ENCODE measurements at places on chromosomes 4 and X.

- DNase-seq: no peak
Measured at GRCh38 chr4:80270868-80271267, 4.4 kb downstream of the FGF5 start.

GRCh38 chrX:151871244-151871643 lies 41.4 kb upstream of the MAGEA4 start:
- DNase-seq: no peak

- no peak for DNase-seq
Measured at GRCh38 chr4:176001151-176002006, 64.3 kb upstream of the WDR17 start.

DNA sequence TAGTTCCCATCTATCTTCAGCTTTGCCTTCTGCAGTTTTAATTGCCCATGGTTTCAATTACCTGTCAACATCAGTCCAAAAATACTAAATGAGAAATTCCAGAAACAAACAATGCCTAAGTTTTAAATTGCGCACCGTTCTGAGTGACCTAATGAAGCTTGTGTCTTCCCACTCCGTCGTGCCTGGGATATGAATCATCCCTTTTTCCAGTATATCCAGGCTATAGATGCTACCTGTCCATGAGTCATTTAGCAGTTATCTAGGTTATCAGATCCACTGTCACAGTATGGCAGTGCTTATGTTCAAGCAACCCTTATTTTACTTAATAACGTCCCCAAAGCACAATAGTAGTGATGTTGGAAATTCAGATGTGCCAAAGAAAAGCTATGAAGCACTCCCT lies 363.6 kb upstream of the FAM241A start:
- no peak for DNase-seq

DNA sequence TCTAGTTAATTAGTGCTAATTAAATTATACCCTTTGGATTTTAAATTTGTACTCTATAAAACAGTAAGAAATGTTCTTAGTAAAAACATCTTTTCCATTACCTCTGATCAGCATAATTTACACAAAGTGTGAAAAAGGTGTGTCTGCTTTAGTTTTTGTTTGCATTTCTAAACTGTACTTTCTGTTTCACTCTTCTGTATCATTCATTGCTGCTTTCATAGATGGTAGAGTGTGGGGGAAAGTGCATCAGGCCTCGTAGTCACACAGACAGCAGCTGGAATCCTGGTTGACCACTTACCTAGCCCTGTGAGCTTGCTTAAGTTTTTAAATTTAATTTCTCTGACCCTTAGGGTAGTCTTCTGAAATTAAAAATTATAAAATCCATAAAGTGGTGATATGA lies 275.4 kb upstream of the PITX2 start:
- no peak for DNase-seq

DNA sequence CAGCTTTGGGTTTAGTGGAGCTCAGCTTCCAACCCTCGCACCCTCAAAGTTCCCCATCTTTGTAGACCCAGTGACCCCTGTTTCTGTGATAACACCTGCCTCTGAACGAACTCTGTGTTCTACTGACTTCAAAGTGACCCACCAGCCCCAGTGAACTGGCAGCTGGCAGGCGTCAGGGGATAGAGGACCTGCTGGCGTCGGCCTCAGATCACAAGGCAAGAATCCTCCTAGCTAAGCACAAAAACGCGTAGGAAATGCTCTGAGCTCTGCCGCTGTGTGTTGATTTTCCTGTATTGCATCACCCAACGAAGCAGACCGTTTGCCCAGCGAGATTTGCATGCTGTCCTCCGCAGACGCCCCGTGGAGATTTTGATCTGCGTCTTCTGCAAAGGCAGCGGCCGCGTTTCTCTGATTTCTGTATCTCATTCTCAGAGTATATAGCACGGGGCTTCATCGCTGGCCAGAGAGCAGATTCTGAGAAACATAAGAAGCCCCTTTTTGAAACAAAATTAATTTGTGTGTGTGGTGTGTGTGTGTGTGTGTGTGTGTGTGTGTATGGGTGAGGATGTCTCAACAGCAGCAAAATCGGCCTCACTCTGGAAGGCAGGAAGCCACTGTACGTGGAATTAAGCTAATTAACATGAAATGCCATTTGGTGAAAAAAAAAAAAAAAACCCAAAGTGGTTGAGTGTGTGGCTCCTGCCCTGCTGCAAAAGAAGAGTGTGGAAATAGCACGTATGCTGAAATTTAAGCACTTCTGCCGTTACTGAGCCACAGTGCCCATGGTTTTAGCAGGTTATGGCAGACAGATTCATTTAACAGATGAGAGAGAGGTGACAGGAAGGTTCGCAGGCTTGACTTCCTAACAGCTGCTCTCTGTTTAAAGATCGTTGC lies 29.2 kb upstream of the ASMTL start:
- DNase-seq: no peak

DNA sequence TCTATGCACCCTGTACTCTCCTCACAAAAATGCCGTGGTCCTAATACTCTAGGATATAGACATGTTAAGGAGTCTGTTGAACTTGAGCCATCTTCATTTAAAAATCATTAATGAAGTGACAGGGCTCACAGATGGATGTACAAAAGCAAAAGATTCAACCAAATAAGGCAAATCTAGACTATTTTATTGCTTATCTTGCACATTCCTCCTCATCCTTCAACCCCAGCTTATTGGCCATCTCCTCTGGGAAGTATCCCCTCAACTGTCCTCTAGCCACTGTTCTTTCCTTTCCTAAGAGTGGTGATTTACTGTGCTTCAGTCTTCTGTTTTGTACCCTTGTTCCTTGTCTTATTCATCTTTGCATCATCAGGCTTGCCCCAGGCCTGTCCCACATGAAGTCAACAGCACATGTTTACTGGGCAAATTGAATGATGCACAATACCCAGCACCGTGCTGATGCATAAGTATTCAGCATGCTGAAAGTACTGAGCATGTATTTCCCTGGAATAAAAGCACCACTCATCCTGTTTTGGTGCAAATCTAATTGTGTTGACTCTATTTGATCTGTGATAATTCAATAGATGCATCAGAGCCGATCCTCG lies 287.3 kb upstream of the CLNK start:
- no peak for DNase-seq

DNA sequence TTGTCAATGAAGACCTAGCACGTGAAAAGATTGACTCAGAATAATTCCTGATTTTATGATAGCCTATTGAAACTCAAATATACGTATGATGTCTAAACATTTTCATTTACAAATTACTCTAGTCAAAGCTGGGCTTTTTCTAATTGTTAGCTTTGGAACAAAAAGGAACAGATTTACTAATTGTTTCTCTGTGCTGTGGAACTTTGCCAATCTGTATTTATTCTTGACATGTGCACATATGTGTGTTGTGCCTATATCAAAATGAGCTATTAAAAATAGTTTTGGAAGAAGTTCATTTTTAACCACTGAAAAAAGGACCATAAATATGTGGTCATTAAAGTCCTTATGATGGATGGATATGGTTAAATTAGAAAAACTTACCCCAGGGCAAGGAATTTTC lies 85.4 kb upstream of the PACRGL start:
- DNase-seq: no peak

DNA sequence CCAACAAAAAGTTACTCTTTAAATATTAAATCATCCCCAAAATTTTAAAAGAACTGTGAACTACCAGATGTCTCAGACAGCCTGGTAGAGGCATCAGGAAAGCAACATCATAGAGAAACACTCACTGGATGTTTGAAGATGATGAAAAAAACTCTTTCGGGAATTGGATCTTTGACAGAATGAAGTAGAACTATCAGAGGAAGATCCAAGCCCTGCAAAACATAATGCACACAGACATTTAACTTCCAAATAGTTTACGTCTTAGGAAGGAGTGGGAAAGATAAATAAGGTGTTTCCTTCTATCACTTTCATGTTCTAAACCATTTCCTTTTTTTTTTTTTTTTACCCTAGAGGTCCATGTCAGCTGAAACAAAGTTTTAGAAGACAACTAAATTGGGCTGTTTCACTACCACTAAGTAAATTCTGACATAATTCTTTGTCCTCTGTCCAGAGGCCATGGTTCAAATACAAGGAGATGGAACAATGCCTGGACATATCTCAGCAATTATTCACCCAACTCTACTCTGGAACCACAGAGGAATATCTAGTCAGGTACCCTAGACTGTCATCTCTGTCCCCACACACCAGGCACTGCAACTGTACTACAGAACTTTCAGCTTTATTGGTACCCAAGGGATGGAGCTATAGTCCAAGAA lies 217.7 kb upstream of the INTU start:
- DNase-seq: no peak

DNA sequence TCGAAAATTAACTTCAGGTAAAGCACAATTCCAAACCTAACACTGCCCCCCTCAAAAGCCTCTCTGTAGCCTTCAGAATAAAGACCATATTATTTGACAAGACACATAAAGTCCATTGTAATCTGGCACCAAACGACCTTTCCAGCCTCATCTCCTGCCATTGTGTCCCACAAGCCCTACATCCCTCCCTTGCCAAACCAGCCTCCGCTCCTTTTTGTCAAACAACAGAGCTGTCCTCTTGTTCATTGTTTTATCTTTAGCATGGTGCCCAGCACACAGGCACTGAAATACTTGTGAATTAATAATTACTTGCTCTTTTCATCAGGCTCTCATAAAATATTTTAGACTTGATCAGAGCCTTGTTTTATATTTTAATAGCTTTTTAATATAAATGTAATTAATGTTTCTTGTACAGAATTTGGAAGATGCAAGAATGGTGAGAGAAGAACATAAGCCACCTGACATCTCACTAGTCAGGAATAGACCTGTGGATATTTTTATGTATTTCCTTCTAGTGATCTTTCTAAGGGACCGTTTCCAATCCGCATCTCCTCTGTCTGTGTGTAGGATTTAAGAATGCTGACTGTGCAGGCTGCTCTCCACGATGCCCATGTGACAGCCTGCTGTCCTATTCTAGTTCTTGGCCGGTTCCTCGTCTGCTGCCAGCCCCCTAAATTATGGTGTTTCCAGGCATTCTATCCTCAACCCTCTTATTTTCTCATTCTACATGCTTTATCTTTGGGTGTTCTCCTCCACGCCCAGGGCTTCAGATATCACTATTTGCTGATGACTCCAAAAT lies 3.0 kb upstream of the IRF2 start:
- no peak for DNase-seq

DNA sequence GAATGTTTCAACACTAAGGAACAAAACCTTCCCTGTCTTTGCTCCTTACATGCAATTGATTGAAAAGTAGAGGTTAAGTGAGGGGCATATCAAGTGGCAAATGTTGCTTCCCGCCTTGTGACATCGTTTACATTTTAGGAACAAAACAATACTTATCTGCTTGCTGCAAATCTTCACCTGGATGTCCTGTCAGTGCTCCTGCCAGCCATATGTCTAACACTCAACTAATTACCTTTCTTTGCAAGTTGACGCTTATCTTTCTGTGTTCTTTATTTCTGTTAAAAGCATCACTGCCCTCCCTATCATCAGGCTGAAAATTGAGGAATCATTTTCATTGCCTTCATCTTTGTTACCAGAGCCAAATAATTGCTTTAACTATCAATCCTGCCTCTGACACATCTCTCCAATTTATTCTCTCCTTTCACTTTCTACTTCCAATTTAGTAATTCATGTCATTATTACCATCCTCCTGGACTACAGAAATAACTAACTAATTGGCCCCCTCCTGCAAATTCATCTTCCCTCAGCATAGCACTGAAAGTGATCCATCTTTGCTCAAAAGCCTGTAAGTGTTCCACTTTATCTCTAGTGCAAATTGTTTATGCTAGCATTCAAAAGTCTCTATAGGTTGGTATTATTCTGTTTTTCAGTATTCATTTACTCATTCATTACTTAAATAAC lies 298.7 kb upstream of the ATOH1 start:
- DNase-seq: no peak

GRCh38 chr4:76016393-76016792 lies 6.9 kb downstream of the CXCL10 start:
- DNase-seq: no peak

DNA sequence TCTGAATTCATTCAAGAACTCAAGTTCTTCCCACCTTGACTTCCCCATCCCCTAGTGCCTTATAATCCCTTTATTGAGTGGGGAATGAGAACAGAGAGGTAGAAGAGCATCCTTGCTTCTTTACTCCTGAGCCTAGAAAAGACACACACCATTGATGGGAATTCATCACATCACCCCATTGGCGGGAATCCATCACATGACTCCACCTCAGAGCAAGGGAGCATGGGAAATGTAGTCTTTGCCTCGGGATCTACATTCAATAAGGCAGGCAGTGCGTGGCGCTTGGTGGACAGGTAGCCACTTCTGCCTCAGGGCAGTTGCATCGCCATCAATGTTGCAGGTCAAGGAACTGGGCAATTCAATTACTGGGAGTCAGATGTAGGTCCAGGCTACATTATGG lies 50.7 kb downstream of the MXRA5 start:
- DNase-seq: no peak

- DNase-seq: no peak
Measured at GRCh38 chr4:36187723-36188333, 56.5 kb downstream of the ARAP2 start.

DNA sequence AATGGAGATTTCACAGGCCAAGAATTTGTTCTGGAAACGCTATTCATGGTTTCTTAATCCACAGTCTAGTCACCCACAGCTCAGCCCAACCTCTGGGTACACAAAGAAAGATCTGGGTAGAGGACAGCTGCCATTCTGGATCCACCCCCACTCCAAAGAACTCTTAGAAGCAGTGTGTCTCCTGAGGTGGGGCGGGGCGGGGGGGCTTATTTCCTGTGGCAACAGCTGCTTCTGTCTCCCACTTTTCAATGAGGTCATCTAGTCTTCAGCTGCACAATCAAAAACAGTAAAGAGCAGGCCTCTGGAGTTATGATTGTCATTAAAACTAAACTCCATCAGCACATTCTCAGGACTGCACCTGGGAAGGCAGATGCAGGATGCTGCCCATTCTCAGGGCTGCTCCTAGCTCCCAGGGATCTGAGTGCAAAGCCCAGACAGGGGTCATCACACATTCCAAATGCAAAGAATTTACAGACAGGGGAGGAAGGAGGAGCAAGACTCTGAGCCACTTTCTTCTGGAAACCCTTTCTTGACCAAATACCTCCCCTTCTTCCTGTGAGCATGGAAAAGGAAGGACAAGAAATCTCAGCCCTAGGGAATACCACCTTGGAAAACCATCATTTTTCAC lies 207.3 kb downstream of the HS6ST2 start:
- DNase-seq: no peak

- no peak for DNase-seq
Measured at GRCh38 chr4:95105112-95105511, 347.4 kb downstream of the BMPR1B start.

- no peak for DNase-seq
Measured at GRCh38 chr4:35461931-35462659, 782.2 kb downstream of the ARAP2 start.

- DNase-seq: no peak
Measured at GRCh38 chr4:98480535-98480934, 177.9 kb downstream of the TSPAN5 start.

- DNase-seq: no peak
Measured at GRCh38 chr4:30719454-30720020, 632 bp upstream of the PCDH7 start.
